ENCODE measurements at places on chromosomes 7 and 10. TPM values are rescaled to one million over a fixed set of nuclear protein-coding genes. Genes with fewer than 3 reads are reported as not detected.

Gene RBP4
- polyA plus RNA-seq: 40.6 TPM

Gene IKZF1
- polyA plus RNA-seq: 3.5 TPM

Gene OR2A1
- polyA plus RNA-seq: 0.23 TPM

Gene TMEM139
- polyA plus RNA-seq: 1.2 TPM

Gene SFRP5
- polyA plus RNA-seq: 4.8 TPM

- DNase-seq: no peak
Observed at GRCh38 chr7:156640949-156641485, 443 bp downstream of the RNF32 start.

DNA sequence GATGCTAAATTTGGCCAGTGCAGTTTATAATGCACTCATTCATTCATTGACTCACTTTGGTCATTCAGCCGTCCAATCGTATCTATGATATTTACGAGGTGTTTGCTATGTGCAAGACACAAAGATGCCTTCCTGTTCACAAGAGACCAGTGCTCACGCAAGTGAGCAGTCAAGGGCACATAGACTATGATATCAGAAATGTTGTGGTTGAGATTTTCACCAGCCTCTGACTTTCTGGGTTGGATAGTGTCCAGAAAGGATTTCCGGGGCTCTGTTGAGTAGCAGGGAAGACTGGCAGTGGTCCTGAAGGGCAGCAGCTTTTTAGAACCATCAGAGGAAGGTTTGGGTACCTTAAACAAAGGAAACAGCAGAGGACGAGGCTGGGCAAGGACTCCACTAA lies 191.8 kb downstream of the GALNT17 start:
- DNase-seq: no peak

DNA sequence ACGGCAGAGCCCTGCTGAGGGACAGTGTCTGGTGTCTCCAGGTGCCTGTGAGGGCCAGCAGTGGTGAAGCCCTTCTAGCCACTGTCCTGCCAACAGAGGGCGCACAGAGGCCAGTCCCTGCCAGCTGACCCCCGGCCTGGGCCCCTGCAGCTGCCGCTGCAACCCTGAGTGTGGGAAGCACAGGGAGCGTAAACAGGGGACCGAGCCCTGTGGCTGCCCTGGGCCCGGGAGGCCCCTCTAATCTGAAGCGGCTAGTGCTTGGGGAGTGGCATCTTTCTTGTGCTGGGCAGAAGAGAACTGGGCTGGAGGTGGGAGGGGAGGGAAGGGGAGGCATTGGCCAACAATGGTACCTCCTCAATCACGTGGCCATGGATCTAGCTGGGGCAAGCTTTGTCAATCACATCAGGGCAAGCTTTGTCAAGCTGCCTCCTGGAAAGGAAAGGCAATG lies 34.6 kb downstream of the TRIM8 start:
- no peak for DNase-seq

DNA sequence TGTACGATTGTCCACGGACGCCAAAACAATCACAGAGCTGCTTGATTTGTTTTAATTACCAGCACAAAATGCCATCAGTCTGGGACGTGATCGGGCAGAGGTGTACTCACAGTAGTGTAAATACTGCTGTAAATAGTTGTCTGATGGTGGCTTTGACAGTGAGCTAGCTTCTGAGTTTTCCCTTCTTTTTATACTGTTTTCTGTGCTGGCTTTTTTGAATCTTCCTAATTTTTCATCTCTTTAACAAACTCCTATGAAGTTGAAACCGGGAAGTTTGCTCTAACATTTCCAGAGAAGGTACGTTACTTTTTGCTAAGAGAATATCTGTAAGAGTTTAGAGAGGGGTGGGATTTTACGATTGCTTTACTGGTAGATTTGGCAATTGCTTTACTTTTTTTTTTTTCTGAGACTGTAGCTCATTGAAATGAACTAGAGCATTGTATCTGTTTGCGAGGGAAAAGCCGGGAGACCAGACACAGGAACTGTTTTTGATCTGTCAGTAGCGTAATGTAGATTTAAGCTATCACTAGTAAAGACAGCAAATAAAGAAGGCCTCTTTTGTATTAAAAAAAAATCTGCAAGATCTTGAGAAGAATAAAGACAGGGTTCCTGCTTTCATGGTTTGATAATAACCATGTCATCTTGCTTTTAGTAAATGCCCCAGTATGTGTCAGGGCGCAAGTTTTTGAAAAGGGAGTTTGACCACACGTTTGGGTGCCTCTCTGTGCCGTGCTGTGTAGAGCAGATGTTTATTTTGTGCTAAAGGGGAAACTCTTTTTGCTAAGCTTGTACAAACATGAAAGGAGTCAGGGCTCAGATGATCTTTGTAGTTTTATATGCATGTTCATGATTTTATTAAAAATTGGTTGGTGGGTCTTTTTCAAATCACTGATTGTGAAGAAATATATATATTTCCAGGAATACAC lies 712 bp downstream of the FOXP2 start:
- peak; percentile 36 for DNase-seq

- peak; percentile 11 for DNase-seq
Observed at GRCh38 chr7:46489106-46489505, 568.0 kb upstream of the IGFBP3 start.

DNA sequence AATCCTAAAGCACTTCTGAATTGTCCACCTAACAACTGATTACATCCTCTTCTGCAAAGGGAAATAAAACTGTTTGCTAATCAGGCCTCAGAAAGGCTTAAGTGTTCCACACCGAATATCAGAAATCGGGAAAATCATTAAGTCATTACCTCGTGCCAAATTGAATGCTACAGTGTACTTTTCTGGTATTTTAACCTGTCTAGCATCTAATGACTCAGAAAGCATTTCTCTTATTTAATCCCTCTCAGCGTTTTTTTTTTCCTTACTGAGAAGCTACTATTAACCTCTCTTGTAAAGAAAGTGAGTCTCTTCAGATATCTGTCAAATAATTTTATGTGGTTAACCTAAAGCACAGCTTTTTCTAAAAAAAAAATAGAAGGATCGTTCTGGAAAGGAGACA lies 28.6 kb downstream of the VIM start:
- no peak for DNase-seq

DNA sequence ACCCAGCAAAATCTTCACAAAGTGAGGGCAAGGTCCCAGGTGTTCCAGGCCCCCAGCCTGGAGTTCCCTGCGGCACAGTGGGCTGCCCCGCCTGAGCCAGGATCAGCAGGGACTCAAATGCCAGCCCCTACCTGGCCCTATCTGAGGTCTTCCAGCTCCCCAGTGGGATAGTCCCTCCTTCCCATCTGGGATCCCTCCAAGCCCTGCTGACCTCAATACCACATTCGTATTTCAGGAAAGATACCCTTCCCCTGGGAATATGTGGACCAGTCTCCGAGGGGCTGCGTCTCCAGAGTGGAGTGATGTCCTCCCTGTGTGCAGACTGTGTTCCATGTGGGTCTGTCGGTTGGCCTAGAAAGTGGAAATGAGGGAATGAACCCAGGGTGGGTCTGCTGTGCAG lies 40.9 kb downstream of the ELFN1 start:
- no peak for DNase-seq
